Effector memory CD4-positive, alpha-beta T cell (primary cell): ENCODE measurements at places on chromosomes 4 and X.

DNA sequence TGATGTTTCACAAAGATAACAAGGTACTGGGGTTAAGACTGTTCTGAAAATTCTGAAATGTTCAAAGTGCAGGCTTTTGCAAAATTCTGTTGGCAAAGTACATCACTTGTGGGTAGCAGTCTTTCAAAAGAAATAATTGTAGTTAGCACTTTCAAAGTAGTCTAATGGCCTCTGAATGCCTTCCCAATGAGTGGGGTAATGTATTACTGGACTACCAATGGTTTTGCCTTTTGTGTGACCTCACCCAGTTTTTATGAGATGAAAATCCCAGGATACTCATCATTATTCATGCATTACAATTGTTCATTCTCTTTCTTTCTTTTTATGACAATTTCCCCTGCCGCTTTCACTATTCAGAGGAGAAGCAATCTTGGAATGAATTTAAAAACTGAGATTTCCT is 686.1 kb downstream of the GLUD2 start:
- DNase-seq = no peak

DNA sequence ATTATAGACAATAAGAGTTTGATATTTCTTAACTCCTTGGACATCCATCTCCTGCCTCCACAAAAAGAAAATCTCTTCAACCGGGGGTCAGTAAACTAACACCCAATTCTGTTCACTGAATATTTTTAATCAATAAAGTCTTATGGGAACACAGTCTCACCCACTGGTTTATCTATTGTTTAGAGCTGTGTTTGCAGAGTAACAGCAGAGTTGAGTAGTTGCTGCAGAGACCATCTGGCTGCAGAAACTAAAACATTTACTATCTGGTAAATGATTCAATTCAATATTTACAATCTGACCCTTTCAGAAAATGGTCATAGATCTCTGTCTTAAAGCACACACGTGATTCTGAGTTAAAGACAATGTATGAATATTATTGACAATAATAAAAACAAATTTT is 94.0 kb downstream of the TMA16 start:
- no peak for DNase-seq

GRCh38 chr4:47863486-47863885 is 25.6 kb upstream of the CORIN start:
- DNase-seq = no peak

DNA sequence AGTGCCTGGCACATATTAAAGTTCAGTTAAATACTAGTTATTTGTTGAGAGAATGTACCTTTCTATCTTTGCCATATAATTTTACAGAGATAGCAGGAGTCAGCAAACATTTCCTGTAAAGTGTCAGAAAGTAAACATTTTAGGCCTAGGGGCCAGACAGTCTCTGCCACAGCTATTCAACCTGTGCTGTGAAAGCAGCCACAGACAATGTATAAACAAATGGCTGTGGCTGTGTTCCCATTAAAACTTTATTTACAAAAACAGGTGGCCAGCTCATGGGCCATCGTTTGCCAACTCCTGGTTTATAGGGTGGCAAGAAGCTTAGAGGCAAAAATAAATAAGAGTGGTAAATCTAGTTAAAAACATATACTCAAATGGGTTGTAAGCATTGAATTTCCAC is 34.0 kb upstream of the BRS3 start:
- DNase-seq = no peak

- no peak for DNase-seq
These were observed 89.5 kb downstream of the ELOVL6 start for GRCh38 chr4:110108960-110109359.

DNA sequence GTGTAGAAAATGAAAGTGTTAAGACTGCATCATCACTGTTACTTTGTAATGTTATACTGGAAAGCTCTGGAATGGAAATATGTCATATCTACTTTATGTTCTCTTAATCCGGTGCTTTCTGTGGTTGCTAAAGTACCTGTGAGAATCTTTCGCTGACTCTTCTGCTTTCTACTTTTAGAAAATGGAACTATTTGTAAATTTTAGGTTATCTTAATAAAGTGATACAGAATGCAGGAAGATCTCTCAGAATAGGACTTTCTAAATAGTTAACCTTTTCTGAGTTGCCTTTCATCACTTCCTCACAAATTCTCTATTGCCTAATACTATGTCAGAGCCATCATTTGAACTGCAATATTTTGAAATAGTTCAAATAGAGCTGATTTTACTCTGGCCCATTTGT is 69.3 kb downstream of the BMP2K start:
- no peak for DNase-seq
